ENCODE measurements at places on chromosomes 5 and 9.

DNA sequence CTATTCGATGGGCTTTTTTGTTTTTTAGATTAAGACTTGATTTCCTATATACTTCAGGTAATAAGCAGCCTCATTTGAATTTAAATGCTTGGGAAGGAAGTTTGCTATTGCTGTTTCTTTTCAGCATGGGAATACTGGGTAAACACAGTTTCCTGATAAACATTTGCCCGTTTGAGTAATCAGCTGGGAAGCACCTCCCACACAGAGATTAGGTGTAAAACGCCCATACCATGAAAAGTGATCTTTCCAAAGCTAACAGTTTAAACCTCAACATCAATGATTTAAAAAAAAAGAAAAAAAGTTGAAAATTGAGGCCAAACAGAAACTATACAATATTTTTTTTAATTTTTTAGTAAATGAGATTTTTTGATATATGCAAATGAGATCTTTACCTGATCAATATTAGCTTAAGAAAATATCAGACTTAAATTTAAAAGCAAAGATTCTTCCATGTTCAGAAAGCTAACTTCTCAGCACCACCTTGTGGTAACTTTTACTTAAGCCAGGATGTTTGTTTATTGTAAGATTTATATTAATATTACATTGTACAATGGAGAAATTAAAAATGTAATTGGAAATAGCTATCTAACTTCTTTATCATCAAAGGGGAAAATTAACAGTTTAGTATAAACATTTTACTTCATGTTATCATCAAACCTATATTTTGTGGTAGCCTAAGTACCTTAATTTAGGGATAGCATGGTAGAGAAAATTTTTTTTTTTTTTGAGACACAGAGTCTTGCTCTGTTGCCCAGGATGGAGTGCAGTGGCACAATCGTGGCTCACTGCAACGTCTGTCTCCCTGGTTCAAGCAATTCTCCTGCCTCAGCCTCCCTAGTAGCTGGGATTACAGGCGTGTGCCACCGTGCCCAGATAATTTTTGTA lies 39.8 kb downstream of the F2RL2 start:
- DNase-seq = no peak

DNA sequence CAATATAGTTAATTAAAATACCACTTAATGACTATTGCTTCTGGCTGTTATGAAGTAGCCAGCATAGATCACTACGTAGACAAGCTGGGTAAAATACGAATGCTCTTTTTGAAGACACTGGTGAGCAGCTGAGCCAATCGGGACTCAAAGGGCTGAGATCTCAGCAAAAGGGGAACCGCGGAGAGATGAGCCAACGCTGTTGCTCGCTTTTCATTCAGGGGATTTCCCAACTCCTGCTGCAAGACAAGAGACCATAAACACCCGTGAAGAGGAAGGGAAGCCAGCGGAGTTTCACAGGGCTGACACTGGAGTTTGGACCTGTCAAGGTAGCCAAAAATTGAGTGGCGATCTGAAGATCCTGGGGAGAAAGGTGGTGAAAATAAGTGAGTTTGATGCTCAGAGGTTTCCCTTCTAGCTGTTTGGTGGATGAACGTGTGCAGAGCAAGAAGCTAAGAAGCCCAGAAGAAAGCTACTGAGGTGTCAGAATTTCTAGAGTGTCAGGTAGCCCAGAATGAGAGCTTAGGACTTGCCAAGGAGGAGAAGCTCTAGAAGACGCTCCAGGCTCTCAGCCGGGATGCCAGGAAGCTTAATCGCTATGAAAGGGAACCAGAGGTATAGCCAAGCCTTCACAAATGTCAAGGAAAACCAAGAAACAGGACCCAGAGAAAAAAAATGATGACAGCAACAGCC lies 79.6 kb upstream of the RNU6ATAC start:
- DNase-seq = no peak

- DNase-seq = peak; percentile 19
Measured at GRCh38 chr5:138305797-138306196, 25.8 kb downstream of the CDC25C start.

- no peak for DNase-seq
Measured at GRCh38 chr5:62260513-62260912, 45.5 kb upstream of the KIF2A start.

DNA sequence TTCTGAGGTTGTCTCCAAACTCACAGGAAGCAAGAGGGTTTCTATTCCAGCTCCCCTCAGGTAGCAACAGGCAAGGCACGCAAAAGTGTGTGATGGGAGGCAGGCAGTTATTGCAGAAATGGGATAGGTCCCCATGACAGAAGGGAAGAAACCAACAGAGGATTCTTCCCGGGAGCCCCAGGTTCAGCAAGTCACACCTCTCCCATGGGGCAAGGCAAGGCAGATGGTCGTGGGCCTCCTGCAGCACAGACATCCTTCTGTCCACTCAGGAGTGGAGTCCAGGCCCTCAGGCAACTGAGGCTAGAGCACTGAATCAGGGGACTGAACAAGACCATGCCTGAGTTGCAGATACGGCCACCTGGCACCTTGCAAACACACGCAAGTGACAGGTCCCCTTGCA lies 424.9 kb upstream of the IRX4 start:
- DNase-seq = no peak

DNA sequence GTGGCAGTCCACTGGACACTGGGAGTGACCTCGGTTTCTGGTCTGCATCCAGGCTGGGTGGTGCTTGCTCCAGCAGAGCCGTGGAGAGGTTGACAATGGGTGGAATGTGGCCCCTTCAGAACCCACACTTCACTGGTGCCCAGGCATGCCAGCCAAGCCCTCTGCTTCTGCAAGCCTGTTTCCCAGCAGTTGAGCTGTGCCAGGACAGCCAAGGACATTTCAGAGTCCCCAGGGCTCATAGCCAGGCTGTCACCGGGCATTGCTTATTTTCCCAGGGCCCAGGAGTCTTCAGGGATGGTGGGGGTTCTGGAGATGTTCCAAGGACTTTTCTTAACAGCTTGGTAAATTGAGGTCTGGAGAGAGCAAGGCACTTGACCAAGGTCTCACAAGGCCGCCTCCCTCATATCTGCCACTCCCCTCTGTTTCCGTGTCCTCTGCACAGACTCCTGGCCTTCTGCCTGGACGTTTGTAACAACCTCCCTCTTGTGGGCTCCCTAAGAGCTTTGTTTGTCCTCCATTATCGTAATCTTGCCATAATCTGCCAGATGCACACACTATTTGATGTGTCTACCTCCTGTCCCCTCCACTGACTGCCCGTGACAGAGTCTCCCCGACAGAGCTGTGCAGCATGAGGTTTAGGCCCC lies 3.8 kb upstream of the NDST1 start:
- DNase-seq = peak; percentile 50

GRCh38 chr5:160805376-160805775 lies 46.6 kb downstream of the ATP10B start:
- no peak for DNase-seq

DNA sequence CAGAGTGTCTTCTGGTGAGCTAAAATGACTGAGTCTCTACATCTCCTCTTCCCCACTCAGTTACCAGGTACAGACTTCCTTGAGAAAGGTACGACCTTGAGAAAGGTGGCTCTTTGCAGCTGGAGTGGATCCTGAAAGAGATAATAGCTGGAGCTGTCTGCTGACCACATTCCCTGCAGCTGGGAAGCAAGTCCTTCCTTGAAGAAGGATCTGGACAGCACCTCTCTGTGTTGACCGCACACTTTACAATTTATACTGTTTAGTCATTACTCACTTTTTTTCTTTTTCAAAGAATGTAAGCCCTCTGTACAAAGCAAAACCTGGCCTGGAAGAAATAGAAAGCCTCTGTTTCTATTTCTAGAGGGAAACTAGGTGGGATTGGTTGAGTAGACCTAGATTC lies 148.8 kb downstream of the MACIR start:
- no peak for DNase-seq

DNA sequence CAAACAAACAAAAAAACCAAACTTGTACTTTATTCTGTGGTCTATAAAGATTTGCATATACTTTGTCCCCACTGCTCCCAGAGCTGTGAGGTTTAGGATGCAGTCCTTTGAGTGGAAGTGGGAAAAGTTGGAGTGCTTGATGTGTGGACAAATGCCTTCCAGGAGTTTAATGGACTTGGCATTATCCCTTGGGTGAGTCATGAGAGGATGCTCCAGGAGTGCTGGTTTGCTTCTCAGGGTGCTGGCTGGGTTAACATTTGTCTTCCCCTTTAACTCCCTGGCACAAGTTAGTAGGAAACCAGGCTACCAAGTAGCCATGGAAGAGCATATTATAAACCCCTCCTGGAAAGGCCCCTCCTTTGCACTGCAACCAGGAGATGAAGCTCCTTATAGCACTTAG lies 417.4 kb upstream of the RIOK2 start:
- no peak for DNase-seq

GRCh38 chr5:77627869-77628674 lies 10.4 kb downstream of the OTP start:
- no peak for DNase-seq

DNA sequence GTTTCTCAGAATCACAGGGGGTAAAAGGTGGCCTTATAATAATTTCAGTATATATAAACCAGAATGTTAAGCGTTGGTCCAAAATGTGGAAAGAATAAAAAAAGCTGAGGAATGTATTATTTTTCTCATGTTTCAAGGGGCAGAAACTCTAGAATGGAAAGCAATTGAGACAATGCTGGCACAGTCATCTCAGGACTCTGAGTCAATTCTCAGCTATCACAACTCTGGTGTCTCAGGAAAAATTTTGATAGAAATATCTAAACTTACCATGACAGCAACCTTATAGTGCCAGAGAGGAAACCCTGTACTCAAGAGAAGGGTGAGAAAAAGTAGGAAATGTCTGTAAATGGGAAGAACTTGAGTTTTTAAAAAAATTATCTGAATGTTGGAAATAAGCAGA lies 1189.4 kb upstream of the NUDT12 start:
- no peak for DNase-seq

GRCh38 chr5:4015709-4016108 lies 420.1 kb downstream of the IRX1 start:
- DNase-seq = no peak

DNA sequence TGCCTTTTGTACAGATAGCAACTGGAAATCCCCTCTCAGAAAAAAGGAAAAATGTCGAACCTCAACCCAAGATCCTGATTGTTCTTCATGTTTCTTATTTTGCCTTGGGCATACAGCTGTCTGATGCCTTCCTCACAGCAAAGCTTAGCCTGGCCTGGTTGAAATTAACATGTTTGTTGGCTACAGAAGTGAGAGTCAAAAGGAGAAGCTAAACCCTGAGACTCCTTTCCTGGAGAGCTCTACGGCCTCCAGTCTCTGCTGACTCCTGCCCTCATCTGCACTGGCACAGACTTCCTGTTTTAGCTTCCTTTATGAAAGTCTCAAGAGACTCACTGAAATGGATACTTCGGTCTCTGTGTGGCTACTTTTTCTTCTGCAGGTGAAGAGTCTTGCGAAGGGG lies 186.7 kb downstream of the PARP8 start:
- DNase-seq = no peak

GRCh38 chr5:13478831-13479465 lies 465.5 kb downstream of the DNAH5 start:
- no peak for DNase-seq

DNA sequence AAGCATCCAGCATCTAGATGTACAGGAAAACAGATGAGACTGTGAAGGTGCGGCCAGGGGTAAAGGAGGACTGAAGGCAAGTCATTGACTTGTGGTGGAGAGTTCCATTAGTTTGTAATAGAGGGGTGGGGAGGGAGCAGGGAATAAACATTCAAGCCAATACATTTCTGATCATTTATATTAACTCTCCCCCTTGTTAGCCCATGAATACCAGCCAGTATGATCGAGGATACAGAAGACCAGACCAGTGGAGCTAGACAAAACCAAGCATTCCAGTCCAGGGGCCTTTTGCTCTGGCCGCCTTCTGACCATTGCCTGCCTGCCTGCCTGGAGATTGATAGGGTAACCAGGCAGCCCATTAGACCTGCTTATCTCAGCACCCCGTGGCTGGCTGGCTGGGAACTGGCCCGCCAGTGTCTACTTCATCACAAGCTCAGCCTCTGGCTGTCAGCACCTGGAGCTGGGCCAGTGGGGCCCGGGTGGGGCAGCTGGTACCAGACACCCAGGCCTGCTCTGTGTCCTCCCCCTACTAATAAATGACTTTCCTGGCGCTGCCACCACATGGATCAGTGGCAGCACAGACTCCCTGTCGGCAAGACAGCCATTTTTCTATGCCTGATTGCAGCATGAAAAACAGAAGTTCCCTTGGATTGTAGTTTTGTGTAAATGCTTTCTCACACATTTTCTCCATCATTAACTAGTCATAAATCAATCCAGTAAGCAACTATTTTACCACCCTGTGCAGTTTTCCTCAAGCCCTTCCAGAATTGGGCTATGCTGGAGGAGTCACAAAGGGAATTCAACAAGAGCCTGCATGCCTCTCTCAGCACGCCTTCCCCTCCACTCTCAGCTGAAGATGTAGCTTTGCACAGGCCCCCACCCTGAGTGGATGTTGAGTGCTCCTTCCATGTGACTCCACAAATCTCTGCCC lies 181.3 kb downstream of the SNCAIP start:
- peak; percentile 74 for DNase-seq

DNA sequence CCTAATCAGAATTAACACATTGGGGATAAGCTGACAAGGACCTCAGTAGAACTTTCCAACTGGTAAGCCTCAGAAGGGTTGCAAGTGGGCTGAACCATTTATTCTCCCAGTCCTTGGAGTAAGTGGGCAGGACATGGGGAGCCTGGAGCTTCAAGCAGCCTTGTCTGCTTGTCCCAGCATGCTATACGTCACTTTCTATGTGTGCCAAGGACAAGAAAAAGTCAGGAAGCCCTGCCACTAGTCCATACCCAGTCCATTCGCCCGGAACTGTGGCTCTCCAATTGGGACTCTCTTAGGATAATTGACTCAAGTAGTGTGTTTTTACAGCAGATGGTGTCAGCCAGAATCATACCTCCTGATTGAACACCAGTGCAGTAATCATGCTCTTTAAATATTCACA lies 62.6 kb upstream of the FRRS1L start:
- no peak for DNase-seq

- no peak for DNase-seq
Measured at GRCh38 chr5:178540526-178540925, 49.7 kb downstream of the COL23A1 start.

GRCh38 chr9:124256517-124257069 lies 1.2 kb upstream of the NEK6 start:
- peak; percentile 87 for DNase-seq

Data from DMS79 (cell line).